Keratinocyte (primary cell): ENCODE measurements at places on chromosomes 13 and 19. TPM values are rescaled to one million over a fixed set of nuclear protein-coding genes. Genes with fewer than 3 reads are reported as not detected.

DNA sequence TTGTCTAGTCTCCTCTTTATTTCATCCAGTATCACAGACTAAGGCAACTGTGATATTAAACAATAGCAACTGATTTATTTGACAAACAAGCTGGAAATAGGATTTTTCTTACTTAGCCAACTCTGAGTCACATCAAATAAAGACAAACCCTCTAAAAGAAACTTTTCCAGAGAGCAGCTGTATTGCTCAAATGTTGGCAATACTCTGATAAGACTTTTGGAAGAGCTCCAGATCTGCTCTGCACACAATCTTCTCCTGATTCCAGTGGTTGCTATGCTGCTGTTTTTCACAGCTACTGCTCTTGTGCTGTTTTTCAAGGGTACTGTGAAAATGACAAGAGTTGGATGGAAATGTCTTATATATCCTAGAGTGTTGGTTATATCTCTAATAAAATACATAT lies 1479.2 kb downstream of the SLITRK5 start:
- no peak for DNase-seq
- no peak overlapping the region for H3K4me3 ChIP-seq
- no peaks in the 10 kb centered on the region for H3K4me1 ChIP-seq
- H3K27me3 ChIP-seq = no peaks in the 10 kb centered on the region
- no peaks in the 10 kb centered on the region for H3K36me3 ChIP-seq
- H3K27ac ChIP-seq = no peak overlapping the region

DNA sequence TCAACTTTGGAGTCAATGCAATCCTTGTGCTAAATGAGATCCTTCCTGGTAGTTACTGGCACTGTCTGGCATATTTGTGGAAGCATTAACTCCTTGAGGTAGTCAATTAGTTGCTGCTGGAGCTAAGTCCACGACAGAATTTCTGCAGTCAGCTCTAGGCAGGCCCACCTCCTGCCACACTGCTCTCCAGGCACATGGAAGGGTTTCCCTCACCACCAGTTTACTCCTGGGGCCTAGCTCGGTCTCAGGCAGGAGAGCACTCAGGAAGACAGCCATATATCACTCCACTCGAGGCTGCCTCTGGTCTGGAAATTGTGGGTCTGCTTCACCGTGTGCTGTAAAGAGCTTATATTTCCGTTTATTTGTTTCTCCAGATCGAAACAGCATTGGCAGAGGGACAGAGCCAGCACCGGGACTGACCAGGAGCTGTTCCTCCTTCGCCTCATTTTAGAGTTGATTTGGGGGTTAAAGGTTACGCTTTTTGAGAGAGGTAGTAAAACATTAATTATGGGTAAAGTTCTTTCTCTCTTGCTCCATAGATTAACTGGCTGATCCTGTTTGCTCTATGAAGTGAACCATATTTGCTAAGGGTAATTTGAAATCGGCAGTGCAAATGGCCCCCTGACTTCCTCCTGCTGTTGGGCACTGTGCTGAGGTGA lies 20.6 kb upstream of the GTF3A start:
- peaks cover 13% of the 10 kb centered on the region for H3K4me1 ChIP-seq
- no peaks in the 10 kb centered on the region for H3K36me3 ChIP-seq
- H3K27me3 ChIP-seq = peaks cover 4% of the 10 kb centered on the region
- no peak overlapping the region for H3K4me3 ChIP-seq
- DNase-seq = no peak
- no peak overlapping the region for H3K27ac ChIP-seq

Gene GPR183
- polyA plus RNA-seq = 0.10 TPM in 1 of 3 replicates, not detected in the others

DNA sequence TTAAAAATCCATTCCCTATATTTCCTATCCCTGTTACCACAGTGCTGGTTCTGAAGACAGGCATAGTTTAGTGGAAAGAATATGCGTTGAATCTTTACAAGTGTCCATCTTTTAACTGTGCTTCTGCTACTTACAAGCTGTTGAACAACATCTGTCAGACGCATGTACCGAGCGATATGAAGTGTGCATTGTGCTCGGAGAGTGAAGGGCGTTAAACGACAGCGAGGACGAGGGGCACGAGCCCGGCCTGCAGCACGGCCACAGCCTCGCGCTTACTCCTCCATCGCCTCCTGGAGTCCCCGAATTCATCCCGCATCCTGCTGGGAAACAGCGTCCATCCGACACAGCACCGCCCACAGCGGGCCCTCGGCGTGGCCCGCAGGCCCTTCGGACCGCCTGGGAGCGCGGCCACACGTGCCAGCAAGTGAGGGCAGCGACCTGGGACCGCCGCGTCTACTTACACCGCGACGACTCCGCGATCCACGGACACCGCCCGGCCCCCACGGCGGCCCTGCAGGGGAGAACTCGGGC lies 514 bp downstream of the PCID2 start:
- H3K4me3 ChIP-seq = peak overlapping the region; percentile 97
- peak overlapping the region; percentile 96 for H3K27ac ChIP-seq
- H3K4me1 ChIP-seq = peaks cover 32% of the 10 kb centered on the region
- peaks cover 5% of the 10 kb centered on the region for H3K36me3 ChIP-seq
- DNase-seq = no peak

GRCh38 chr19:56177564-56178243 lies 1.9 kb downstream of the GALP start:
- H3K4me3 ChIP-seq = no peak overlapping the region
- no peaks in the 10 kb centered on the region for H3K36me3 ChIP-seq
- no peak for DNase-seq
- no peak overlapping the region for H3K27ac ChIP-seq
- peaks cover 7% of the 10 kb centered on the region for H3K27me3 ChIP-seq

DNA sequence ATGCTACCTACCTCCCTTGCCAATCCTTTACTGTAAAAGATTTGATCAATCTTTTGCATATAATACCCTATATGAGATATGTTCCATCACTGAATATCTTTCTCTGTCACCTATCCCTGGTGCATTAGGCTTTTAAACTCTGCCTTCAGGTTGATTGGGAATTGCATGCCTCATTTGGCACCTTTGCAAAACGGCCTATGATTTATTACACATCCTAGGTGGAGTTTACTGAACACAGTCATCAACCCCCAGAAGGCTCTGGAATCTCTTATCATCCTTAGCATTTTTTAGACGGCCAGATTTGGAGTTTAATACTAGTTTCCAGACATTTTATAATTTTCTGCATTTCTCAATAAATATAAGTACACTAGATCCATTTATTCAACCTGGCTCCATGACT lies 448.4 kb upstream of the SLC10A2 start:
- no peak overlapping the region for H3K4me3 ChIP-seq
- H3K4me1 ChIP-seq = no peaks in the 10 kb centered on the region
- H3K27ac ChIP-seq = no peak overlapping the region
- no peak for DNase-seq
- H3K36me3 ChIP-seq = no peaks in the 10 kb centered on the region
- H3K27me3 ChIP-seq = no peaks in the 10 kb centered on the region

- no peak within 1 kb of the TSS for H3K27ac ChIP-seq
- no peak for DNase-seq
- H3K36me3 ChIP-seq = no peaks in the 10 kb centered on the region
- peaks cover 41% of the 10 kb centered on the region for H3K27me3 ChIP-seq
- no peak within 1 kb of the TSS for H3K4me3 ChIP-seq
Measured at GRCh38 chr19:3868770-3869456, at the start of gene ZFR2. Gene ZFR2 (minus strand): TSS chr19:3869038. CDS start chr19:3869017, 21 bp downstream.

Gene LILRA5
- polyA plus RNA-seq = not detected in 3 replicates

- H3K4me1 ChIP-seq = peaks cover 53% of the 10 kb centered on the region
- no peaks in the 10 kb centered on the region for H3K27me3 ChIP-seq
- no peak overlapping the region for H3K4me3 ChIP-seq
- H3K27ac ChIP-seq = no peak overlapping the region
- no peaks in the 10 kb centered on the region for H3K36me3 ChIP-seq
Measured at GRCh38 chr19:45095496-45096413, 2.8 kb downstream of the PPP1R37 start.
